ENCODE measurements at places on chromosomes 4 and X.
A peak's percentile ranks its signal among the peaks of the same experiment; 100 is the strongest.

- no peak within 1 kb of the TSS for H3K27ac ChIP-seq
- peak within 1 kb of the TSS; percentile 44 for H3K4me3 ChIP-seq
- peak; percentile 9 for DNase-seq
Measured at GRCh38 chrX:56232221-56233082, at the start of gene KLF8. TSS of gene KLF8 (plus strand) at chrX:56232356. CDS start at chrX:56233335, 979 bp downstream.

DNA sequence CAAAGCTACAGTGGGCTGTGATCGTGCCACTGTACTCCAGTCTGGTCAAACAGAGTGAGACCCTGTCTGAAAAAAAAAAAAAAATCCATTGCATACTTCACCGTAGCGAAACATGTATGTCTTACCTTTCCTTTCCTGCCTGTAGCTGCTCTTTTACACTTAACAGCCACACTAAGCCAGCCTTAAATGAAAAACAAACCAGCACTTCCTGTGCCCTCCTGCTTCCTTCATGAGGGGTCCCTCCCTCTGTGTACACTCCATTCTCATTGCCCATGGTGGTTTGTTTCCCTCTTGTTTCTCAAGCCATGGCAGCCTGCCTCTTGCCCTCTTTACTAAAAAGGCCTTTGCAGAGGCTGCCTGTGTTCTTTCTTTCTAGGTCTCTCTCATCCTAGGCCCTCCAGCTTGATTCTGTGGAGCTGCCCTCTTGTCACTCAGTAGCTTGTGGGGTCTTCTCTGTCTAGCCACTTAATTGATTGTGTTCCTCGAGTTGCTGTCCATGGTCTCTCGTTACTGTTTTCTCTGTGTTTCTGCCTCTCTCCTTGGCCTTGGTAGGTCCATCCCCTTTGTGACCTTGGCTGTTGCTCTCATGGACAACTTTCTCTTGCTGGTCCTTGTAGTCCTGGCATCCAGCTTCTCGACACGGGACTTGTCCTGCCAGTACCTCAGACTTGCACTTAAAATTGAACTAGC is 52.1 kb upstream of the MSANTD1 start:
- no peak overlapping the region for H3K4me3 ChIP-seq
- H3K36me3 ChIP-seq = no peaks in the 10 kb centered on the region
- no peak for DNase-seq
- peaks cover 38% of the 10 kb centered on the region for H3K4me1 ChIP-seq

DNA sequence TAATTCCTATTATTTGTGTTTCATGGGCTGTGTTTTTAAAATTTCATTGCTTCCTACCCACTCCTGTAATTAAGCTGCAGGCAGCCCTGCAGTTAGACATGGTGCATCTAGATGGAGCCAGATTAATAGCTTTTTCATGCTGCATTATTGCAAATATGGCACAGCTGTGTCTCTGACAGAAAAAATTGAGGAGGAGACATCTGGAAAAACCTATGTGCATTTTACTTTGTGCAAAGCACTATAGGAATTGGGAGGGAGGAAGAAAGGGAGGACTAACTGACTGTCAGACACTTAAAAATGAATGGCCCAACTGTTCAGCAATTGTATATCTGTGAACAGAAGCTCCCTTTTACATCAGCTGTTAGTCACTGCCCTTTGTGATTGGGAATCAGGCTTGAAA is 8.1 kb upstream of the RPGR start:
- no peaks in the 10 kb centered on the region for H3K27me3 ChIP-seq
- H3K27ac ChIP-seq = no peak overlapping the region
- no peak overlapping the region for H3K4me3 ChIP-seq
- no peak for DNase-seq
- no peaks in the 10 kb centered on the region for H3K36me3 ChIP-seq

DNA sequence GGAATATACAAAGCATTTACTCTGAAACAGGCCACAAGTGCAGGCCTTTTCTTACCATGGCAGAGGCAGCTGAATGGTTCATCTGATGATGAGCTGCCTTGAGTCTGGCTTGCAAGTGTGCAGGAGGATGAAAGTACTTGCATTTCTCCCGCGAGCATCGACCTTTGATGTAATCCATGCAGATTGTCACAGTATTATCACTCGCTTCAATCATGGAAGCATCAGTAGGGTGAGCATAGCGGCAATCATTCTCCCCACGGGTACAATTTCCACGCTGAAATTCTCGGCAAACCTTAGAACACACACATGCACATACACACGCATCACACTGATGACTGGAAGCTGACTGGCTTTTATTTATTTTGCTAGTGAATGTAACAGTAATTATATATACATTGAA is 98.0 kb downstream of the MBNL3 start:
- no peaks in the 10 kb centered on the region for H3K4me1 ChIP-seq
- H3K4me3 ChIP-seq = no peak overlapping the region
- H3K27ac ChIP-seq = no peak overlapping the region
- no peaks in the 10 kb centered on the region for H3K36me3 ChIP-seq
- no peaks in the 10 kb centered on the region for H3K27me3 ChIP-seq

DNA sequence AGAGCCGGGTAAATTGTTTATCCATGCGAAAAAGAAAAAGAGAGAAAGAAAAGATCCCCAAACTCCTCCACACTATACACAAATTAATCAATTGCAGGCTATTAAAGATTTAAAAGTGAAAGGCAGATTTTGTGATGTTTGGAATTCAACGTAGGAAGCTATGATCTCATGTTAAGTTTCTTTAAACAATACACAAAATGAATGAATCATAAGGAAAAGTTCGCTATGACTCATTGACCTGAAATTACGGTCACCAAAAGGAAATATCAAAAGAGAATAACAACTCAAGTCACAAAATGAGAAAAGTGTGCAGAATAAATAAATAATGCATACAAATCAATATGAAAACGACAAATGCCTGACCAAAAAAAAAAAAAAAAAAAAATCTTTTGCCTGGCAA is 28.6 kb downstream of the CLNK start:
- no peak overlapping the region for H3K27ac ChIP-seq
- no peak overlapping the region for H3K4me3 ChIP-seq

- H3K4me3 ChIP-seq = no peak overlapping the region
- no peaks in the 10 kb centered on the region for H3K36me3 ChIP-seq
- H3K27ac ChIP-seq = no peak overlapping the region
- no peak for DNase-seq
- no peaks in the 10 kb centered on the region for H3K4me1 ChIP-seq
Measured at GRCh38 chr4:22480675-22481327, 35.1 kb downstream of the ADGRA3 start.

DNA sequence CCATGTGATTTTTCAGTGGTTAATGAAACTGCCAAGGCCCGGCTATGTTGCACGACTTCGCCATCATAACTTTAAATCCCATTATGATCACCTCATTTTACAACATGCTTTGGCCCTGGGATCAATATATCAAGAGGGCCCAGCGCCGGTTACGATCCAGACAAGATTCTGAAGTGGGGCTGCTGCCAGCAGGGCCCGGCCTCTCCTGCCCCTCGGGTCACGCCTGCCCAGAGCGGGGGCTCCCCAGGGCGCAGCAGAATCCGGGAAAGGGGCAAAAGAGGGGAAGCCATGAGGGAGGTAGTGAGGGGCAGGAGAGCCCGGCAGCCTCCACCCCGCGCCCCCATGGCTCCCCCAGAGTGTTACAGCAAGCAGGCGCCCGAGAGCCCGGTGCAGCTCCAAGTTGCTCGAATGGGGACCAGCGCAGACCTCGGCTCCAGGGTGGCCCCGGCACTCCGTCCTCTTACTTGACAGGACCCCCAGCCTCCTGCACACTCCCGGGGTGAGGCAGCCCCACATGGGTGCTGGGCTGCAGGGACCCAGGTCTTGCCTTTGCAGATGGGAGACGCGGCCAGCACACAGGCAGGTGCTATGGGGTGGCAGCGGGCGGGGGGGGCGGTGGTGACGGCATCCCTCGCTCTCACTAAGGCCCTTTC is 129.8 kb upstream of the NKX1-1 start:
- H3K27ac ChIP-seq = no peak overlapping the region
- DNase-seq = no peak
- no peaks in the 10 kb centered on the region for H3K4me1 ChIP-seq
- H3K36me3 ChIP-seq = no peaks in the 10 kb centered on the region
- peaks cover 10% of the 10 kb centered on the region for H3K27me3 ChIP-seq

GRCh38 chr4:174494726-174495125 is 27.6 kb downstream of the HPGD start:
- no peaks in the 10 kb centered on the region for H3K4me1 ChIP-seq
- no peak overlapping the region for H3K4me3 ChIP-seq
- H3K27me3 ChIP-seq = no peaks in the 10 kb centered on the region
- DNase-seq = no peak
- no peaks in the 10 kb centered on the region for H3K36me3 ChIP-seq
- H3K27ac ChIP-seq = no peak overlapping the region

GRCh38 chr4:37909332-37910090 is 18.6 kb downstream of the TBC1D1 start:
- H3K4me3 ChIP-seq = no peak overlapping the region
- H3K27ac ChIP-seq = no peak overlapping the region
- H3K4me1 ChIP-seq = no peaks in the 10 kb centered on the region
- DNase-seq = no peak
- no peaks in the 10 kb centered on the region for H3K36me3 ChIP-seq

DNA sequence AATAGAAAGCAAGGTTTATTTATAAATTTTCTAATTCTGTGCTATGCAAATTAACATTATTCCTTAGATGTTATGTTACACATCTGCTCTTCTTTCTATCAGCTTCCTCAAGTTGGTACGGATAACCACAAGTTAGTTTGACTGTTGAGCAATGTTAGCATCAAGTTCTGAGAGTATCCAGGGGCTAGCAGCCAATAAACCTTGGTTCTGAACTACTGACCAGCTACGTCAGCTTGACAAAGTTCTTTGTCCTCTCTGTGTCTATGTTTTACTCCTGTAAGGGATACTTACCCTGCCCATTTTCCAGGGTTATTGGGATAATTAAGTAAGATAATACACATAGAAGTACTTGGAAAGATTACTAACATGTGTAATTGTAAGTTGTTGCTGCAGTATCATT is 8.1 kb upstream of the TEX13A start:
- H3K36me3 ChIP-seq = no peaks in the 10 kb centered on the region
- H3K4me3 ChIP-seq = no peak overlapping the region
- no peak for DNase-seq
- no peaks in the 10 kb centered on the region for H3K27me3 ChIP-seq

GRCh38 chr4:119748853-119749252 is 120.2 kb upstream of the PDE5A start:
- no peak overlapping the region for H3K27ac ChIP-seq
- H3K4me3 ChIP-seq = no peak overlapping the region
- DNase-seq = no peak
- no peaks in the 10 kb centered on the region for H3K27me3 ChIP-seq
- no peaks in the 10 kb centered on the region for H3K4me1 ChIP-seq
